IMR-90 (cell line): ENCODE measurements at places on chromosomes 2 and 18. TPM values are rescaled to one million over a fixed set of nuclear protein-coding genes. Genes with fewer than 3 reads are reported as not detected.
A peak's percentile ranks its signal among the peaks of the same experiment; 100 is the strongest.

Gene REG3A
- total RNA-seq, result not detected in 2 replicates

DNA sequence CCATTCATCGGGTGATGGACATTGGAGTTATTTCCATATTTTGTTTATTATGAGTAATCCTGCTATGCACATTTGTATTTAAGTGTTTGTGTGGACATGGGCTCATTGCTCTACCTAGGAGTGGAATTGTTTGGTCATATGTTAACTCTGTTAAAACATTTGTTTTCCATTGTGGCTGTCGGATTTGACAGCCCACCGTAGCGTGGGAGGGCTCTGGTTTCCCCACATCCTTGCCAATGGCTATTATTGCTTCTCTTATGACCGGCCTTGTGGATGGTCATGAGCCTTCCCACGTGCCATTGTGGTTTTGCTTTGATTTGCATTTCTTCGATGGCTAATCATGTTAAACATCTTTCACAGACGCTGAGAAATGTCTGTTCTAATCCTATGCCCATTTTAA is 92.0 kb downstream of the ZNF236 start:
- H3K27ac ChIP-seq, result no peak overlapping the region
- DNase-seq, result no peak
- no peak overlapping the region for H3K4me3 ChIP-seq

- peaks cover 3% of the 10 kb centered on the region; the same call in 1 of the 2 replicates for H3K27me3 ChIP-seq
- no peak for DNase-seq
- H3K4me1 ChIP-seq, result no peaks in the 10 kb centered on the region
Observed at GRCh38 chr2:47916412-47916811, 10.1 kb upstream of the FBXO11 start.

- H3K27me3 ChIP-seq, result peaks cover 38% of the 10 kb centered on the region
- no peak overlapping the region for H3K27ac ChIP-seq
- H3K36me3 ChIP-seq, result no peaks in the 10 kb centered on the region
- no peak overlapping the region for H3K4me3 ChIP-seq
Observed at GRCh38 chr2:86241611-86242010, 42.4 kb downstream of the MRPL35 start.

DNA sequence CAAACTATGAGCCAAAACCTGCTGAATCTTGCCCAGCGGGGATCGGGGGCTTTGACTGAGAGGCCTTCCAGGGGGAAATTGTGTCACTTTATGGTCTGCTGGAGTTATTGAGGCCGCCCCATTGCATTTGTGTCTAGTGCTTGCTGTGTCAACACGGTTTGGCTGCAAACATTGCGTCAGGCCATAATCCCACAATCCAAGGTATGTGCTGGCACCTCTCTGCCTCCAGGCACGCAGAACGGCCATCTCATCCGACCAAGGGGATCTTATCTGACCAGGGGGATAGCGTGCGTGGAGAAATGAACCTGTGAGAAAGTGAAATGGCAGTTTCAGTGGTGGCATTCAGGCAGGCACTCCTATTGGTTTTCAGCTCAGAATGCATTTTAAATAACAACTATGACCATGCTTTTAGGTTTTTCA is 18.1 kb upstream of the LYPD6B start:
- H3K4me1 ChIP-seq, result no peaks in the 10 kb centered on the region
- DNase-seq, result no peak
- no peaks in the 10 kb centered on the region for H3K36me3 ChIP-seq
- H3K27ac ChIP-seq, result no peak overlapping the region
- H3K4me3 ChIP-seq, result no peak overlapping the region

Gene GPBAR1
- total RNA-seq, result under 0.01 TPM in 1 of 2 replicates, not detected in the other

DNA sequence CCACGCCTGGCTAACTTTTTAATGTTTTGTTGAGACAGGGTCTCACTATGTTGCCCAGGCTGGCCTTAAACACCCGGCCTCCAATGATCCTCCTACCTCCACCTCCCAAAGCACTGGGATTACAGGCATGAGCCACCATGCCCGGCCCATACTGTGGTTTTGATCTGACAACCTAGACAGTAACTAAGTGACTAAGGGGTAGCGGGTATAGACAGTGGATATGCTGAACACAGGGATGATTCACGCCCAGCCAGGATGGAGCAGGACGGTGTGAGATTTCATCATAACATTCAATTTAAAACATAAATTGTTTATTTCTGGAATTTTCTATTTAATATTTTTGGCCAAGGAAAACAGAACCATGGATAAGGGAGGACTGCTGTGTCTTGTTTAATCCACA is 36.0 kb upstream of the YPEL5 start:
- peaks cover 14% of the 10 kb centered on the region for H3K4me1 ChIP-seq
- peak; percentile 37 for DNase-seq
- no peak overlapping the region for H3K27ac ChIP-seq

GRCh38 chr18:49572611-49573345 is 10.9 kb downstream of the LIPG start:
- no peaks in the 10 kb centered on the region for H3K36me3 ChIP-seq
- no peak overlapping the region for H3K27ac ChIP-seq
- DNase-seq, result no peak
- H3K4me3 ChIP-seq, result no peak overlapping the region

Gene SKOR2
- total RNA-seq, result not detected in 2 replicates
